ENCODE measurements at places on chromosomes 7 and 10.

- DNase-seq, result no peak
Measured at GRCh38 chr10:102681696-102682095, 32.5 kb downstream of the ARL3 start.

DNA sequence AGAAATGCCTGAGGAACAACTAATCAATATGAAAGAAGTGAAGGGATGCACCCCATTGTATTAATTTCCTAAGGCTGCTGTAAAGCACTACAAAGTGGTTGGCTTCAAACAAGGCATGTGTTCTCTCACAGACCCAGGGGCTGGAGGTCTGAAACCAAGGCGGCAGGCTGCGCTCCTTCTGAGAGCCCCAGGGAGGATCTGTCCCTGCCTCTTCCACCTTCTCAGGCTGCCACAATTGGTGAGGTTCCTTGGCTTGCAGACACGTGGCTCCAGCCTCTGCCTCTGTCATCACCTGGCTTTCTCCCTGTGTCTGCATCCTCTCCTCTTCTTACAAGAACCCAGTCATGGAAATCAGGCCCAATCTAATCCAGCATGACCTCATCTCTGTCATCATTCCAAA lies 110.1 kb downstream of the TNS3 start:
- DNase-seq, result no peak

- DNase-seq, result no peak
Measured at GRCh38 chr10:71923138-71923692, 41.0 kb upstream of the CHST3 start.

- no peak for DNase-seq
Measured at GRCh38 chr10:79329529-79329928, 17.7 kb upstream of the PPIF start.

- peak; percentile 48 for DNase-seq
Measured at GRCh38 chr10:32445740-32446535, at the start of gene CCDC7. CCDC7 (plus strand) TSS chr10:32446140; CDS start chr10:32451643, 5,503 bp downstream.

DNA sequence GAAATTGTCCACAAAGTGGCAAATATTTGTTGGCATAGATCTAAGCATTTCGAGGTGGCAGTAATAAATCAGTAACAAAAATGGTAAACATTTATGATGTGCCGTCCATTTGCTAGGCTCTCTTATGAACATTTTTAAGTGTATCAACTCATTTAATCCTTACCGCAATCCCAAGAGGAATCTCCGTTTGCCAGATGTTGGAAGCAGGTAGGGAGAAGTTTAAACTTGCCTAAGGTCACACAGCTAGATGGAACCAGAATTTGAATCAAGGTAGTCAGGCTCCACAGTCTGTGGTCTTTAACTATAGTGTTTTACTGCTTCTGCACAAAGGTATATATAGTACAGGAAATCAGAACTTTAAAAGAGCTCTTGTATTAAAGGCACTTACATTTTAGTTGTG lies 2.6 kb downstream of the MKLN1 start:
- no peak for DNase-seq

DNA sequence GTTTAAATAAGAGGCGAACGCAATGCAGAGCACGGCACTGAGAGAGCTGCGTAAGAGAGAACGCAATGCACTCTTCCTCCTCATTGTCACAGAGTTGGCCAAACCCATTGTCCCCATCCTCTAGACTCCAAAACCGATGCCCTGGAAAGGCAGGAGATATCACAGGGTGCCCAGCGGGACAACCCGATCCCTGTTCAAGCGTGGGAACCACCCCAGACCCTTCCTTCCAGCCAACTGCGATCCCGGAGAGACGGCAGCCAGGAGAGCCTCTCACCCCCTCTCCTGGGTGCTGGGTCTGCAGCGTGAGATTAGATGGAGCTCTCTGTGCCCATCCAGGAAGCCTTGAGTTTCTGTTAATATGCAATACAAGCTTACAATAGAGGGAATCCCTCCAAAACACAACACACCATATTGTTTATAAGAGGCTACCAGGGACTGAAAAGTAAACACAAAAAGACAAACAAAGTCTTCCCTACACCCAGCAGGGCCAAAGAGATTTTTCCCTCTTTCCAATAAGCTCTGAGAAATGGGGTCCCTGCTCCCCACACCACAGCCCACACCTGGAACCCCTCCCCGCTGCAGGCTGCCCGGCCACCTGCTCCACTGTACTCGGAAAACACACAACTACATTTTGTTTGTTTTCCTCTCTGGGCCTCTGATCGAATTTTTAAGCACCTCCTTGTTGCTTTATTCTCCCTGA lies 187.6 kb downstream of the ADARB2 start:
- DNase-seq, result no peak

- no peak for DNase-seq
Measured at GRCh38 chr10:5550621-5551530, 26.1 kb downstream of the CALML3 start.

GRCh38 chr10:102643336-102644065 lies 778 bp upstream of the TRIM8 start:
- DNase-seq, result no peak

GRCh38 chr7:4707217-4707741 lies 25.2 kb downstream of the FOXK1 start:
- DNase-seq, result no peak

DNA sequence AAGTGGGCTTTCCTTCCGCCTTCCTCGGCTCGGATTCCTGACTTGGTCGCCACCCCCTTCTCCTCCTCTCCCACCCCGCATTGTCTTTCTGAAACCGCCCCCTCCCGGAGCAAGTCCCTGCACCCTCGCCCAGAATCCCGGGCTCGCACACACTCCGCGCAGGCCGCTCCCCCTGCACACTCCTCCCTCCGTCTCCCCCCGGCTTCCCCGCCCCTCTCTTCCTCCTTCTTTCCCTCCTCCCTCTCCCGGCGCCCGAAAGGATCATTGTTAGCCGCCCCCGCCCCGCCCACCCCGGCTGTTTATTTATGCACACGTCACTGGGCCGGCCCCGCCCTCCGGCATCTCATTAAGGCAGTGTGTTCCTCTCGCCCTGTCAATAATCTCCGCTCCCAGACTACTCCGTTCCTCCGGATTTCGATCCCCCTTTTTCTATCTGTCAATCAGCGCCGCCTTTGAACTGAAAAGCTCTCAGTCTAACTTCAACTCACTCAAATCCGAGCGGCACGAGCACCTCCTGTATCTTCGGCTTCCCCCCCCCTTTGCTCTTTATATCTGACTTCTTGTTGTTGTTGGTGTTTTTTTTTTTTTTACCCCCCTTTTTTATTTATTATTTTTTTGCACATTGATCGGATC lies at the start of gene TCF7L2:
Gene TCF7L2, plus strand, starts transcription at position 373 of the 633 bp plus-strand sequence. CDS start 510 bp downstream, outside the sequence.
- peak; percentile 69 for DNase-seq

DNA sequence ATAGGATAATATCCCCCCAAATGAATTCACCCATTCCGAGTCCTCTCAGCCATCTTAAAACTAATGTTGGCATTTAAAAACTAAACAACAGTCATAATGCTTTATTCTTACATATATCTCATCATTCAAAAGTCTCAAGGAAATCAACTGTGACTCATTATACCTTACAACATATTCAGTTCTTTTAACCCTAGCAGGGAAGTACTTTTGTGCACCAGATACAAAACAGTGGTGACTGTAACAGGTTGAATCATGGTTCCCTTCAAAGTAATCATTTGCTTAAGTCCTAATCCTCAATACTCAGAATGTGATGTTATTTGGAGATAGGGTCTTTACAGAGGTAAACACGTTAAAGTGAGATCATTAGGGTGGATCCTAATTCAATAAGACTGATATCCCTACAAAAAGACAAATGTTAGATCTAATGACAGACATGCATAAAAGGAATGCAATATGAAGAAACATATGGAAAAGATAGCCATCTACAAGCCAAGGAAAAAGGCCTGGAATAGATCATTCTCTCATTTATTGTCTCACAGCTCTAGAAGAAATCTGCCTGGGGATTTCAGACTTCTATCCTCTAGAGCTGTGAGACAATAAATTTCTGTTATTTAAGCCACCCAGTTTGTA lies 42.3 kb downstream of the RELN start:
- DNase-seq, result no peak

DNA sequence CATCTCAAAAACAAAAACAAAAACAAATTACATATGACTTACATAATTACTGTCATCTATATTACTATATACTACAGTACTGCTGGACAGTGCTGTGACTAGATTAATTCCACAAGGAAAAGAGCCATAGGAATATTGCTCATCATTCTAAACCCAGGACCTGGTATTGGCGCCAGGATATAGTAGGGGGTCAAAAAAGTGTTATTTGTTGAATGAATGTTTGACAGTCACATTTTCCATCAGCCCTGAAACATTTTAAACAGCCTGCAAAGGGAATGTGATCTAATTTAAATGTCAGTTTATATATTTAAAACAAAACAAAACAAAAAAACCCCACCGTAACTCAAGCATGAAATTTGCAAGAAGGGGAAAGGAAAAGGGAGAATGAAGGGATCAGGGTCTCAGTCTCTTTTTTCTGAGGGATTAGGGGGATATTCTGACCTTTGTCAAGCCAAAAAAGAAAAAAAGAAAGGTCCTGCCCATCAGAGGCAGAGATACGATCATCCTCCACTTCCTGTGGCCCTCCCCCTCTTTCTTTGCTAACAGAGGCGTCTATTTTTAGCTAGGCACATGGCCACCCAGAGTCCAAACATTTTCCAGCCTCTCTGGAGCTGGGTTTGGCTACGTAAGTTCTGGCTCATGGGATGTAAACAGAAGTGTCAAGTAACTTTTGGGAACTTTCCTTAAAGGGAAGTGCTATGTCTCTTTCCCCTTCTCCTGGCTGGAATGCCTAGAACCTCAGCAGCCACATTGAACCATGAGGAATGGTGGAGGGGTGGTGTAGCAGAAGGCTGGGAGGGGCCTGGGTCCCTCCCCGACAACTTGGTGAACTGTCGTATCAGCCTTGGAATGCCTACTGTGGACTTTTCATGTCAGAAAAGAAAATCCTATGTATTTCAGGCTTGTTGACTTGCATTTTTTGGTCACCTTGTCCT lies 44.6 kb upstream of the DLG5 start:
- DNase-seq, result no peak

DNA sequence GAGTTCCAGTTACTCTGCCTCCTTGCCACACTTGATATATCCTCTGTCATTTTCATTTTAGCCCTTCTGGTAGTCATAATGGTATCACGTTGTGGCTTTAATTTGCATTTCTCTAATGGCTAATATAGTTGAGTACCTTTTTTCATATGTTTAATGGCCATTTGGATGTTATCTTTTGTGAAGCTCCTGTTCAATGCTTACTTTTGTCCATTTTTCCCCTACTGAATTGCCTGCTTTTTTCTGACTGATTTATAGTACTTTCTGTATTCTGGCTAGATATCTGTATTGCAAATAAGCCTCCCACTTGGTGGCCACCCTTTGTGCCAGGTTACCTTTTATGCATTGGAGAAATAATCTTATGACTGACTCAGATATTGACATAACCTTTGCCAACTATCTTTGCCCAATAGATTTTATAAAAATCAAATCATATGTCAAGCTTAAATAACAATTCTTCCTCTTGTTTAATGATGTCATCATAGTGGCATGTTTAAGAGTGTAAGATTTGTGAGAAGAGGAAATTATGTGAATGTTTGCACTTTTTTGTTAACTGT lies 50.6 kb downstream of the PRPF18 start:
- DNase-seq, result no peak

GRCh38 chr7:16212610-16213009 lies 208.7 kb downstream of the CRPPA start:
- DNase-seq, result no peak

DNA sequence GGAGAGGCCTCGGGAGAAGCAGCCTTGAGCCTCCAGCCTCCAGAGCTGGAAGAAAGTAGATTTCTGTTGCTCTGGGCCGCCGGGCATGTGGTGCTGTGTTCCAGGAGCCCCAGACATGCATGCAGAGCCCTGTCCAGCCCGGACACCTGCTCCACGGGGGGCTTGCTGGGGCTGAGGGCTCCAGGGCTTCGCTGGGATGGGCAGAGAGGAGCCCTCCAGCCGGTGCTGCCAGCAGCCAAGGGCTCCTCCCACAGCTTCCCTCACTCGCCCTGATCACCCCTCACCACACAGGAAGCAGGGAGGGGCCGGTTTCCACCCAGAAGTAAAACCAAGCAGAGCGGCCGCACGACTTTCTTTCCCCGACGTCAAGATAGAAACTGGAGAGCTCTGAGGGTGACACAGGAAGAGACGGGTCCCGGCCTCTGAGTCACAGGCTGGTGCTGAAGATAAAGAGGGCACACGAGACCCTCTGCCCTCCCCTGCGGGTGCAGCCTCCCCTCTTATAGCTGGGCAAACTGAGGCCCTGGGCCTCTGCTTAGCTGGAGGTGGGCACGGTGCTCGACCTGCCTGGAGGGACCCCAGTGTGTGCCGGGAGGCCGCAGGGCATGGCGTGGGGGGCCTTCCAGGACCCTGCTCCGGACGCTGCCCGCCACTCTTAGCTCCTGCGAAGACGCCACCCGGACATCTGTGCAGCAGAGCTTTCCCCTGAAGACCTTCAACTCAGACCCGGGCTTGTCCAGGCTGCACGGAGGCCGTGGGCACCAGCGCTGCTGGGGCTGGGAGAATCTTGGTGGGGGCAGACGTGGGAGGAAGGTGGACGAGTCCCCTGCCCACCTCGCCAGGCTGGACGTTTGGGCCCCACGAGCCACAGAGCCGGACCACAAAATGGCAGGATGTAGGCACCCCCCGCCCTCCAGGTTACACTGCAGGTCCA lies 31.1 kb downstream of the ADAP1 start:
- peak; percentile 27 for DNase-seq

DNA sequence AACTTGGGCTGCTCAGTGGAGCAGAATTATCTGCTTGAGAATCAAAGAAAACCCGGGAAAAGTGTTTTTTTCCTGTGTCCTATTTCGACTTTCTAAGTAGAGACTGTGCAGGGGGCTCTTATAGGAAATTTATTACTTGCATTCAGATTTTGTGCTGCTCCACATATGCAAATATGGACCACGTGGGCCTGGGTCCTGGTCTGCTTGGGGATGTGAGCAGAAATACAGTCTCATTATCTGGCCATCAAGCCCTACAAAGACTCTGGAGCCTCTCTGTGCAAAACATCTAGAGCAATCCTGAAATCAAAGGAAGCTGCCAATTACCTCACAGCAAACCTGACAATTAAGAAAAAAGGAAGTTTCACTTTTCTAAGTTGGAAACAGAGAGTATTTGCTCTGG lies 216.9 kb downstream of the LRMDA start:
- no peak for DNase-seq

DNA sequence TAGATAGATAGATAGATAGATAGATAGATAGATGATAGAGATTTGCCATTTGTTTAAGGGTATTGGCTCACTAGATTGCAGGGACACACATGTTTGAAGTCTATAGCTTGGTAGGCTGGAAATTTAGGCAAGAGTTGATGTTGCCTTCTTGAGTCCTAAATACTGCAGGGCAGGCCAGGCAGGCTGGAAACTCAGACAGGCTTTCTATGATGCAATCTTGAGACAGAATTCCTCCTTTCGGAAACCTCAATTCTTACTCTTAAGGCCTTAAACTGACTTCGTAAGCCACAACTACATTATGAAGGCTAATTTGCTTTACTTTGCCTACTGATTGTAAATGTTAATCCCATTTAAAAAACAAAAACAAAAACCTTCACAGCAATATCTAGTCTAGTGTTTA lies 322.9 kb upstream of the AKR1E2 start:
- DNase-seq, result no peak

DNA sequence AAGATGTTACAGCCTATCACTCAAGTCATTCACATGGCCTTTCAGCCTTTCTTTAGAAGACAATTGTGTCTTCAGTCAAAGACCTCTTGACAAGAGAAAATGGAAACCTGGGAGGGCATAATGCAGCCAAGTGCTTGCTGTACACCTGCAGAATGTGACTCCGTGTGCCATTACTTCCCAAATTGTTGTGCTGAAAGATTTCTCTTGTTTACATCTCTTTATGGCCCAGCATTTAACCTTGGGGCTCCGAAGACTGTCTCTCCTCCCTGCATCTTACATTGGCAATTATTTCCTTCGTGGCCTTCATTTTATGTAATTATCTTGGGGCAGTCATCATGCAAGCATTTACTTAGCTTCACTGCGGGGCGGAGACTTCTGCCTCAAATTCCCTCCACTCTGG lies 287.0 kb downstream of the TCF7L2 start:
- no peak for DNase-seq
